Testis (tissue), 5 donors: ENCODE measurements at places on chromosomes 3 and 15. TPM values are rescaled to one million over a fixed set of nuclear protein-coding genes. Genes with fewer than 3 reads are reported as not detected.

GRCh38 chr3:149581681-149582370 lies 76.0 kb downstream of the WWTR1 start:
- H3K4me3 ChIP-seq: no peak overlapping the region
- H3K27me3 ChIP-seq: no peaks in the 10 kb centered on the region
- H3K4me1 ChIP-seq: peaks cover 16% of the 10 kb centered on the region
- H3K36me3 ChIP-seq: no peaks in the 10 kb centered on the region
- no peak overlapping the region for H3K27ac ChIP-seq

DNA sequence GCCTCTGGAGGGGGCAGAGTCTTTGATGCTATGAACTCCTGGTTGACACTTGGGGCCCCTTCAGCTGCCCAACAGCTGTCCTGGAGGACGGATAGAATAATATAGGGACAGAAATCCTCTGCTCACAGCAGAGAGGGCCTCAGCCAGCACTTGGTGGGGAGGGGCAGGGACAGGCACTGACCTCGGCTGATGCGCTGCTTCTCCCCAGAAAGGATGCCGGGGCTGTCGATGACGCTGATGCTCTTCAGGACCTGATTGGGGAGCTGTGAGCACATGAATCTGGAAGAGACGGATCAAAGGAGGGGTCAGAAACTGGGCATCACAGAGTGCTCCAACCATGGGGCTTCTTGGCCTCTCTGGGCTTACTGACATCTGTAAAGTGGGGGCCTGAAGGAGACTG lies 29.5 kb downstream of the EHD4 start:
- H3K27me3 ChIP-seq: no peaks in the 10 kb centered on the region
- DNase-seq: no peak
- no peak overlapping the region for H3K4me3 ChIP-seq

DNA sequence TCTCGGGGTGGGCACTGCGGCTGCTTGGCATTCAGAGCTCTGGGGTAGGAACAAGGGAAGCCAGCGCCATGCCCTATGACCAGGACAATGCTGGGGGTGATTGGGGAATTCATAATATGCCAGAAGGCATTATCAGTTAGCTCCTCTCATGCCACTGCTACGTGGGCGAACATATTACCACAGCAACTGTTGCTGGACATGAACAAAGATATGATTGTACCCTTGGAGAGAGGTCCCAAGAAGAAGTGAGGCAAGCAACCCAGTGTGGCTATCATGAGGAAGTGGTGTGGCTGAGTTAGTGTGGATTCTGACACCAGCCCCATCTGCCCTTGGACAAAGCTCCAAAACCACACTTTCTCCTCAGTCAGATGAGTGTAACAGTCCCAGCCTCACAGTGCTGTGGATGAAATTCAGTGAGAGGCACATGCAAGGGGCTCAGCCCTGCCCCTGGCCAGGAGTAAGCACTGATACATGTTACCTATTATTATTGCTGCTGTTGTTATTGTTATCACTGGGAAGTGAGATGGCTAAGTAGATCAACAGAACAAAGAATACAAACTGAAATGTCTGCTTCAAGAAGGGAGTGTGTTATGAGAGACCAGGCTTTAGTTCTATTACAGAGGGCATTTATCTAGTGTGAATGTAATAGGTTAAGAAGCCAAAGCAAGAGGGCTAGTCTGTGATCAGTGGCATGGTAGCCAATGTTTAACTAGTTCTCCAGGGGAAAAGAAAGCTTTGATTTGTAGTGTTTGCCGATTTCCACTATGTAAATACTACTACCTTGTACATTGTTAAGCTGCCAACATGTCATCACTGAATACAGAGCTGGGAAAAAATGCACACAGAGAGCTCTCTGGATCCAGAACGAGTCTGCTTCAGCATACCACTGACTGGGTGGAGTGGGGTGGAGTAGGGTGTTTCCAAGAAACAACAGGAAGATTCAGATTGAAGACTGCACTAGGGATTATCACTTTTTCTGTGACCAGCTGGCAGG lies 222.3 kb upstream of the EIF1B start:
- H3K27me3 ChIP-seq: no peaks in the 10 kb centered on the region
- DNase-seq: no peak
- H3K36me3 ChIP-seq: no peaks in the 10 kb centered on the region
- H3K4me1 ChIP-seq: no peaks in the 10 kb centered on the region

- no peaks in the 10 kb centered on the region for H3K4me1 ChIP-seq
- H3K27ac ChIP-seq: no peak overlapping the region
- peak; percentile 39 for DNase-seq
- no peaks in the 10 kb centered on the region for H3K36me3 ChIP-seq
- no peak overlapping the region for H3K4me3 ChIP-seq
These were observed 9.9 kb downstream of the KY start for GRCh38 chr3:134640872-134641470.

Gene RARB
- total RNA-seq: 0.63 TPM

Gene RBP2
- total RNA-seq: not detected

Gene DOCK3
- total RNA-seq: 11.2 TPM

GRCh38 chr3:190081389-190081788 lies 39.3 kb downstream of the P3H2 start:
- no peak overlapping the region for H3K4me3 ChIP-seq
- no peaks in the 10 kb centered on the region for H3K36me3 ChIP-seq
- no peaks in the 10 kb centered on the region for H3K27me3 ChIP-seq
- H3K27ac ChIP-seq: no peak overlapping the region
- DNase-seq: no peak

- peak; percentile 52 for DNase-seq
- no peaks in the 10 kb centered on the region for H3K27me3 ChIP-seq
- H3K4me1 ChIP-seq: peaks cover 4% of the 10 kb centered on the region
- H3K27ac ChIP-seq: no peak overlapping the region
These were observed 72.6 kb downstream of the MYO1E start for GRCh38 chr15:59299929-59300617.

- no peak overlapping the region for H3K27ac ChIP-seq
- no peak for DNase-seq
- no peaks in the 10 kb centered on the region for H3K36me3 ChIP-seq
- H3K4me3 ChIP-seq: no peak overlapping the region
- H3K27me3 ChIP-seq: no peaks in the 10 kb centered on the region
- H3K4me1 ChIP-seq: no peaks in the 10 kb centered on the region
These were observed 184.4 kb downstream of the PEX5L start for GRCh38 chr3:179852142-179852905.

Gene OR5K2
- not detected for total RNA-seq

- H3K27ac ChIP-seq: no peak overlapping the region
- no peaks in the 10 kb centered on the region for H3K4me1 ChIP-seq
- H3K4me3 ChIP-seq: no peak overlapping the region
- DNase-seq: no peak
These were observed 60.9 kb upstream of the ZNF280D start for GRCh38 chr15:56794165-56794552.

Gene KLF15
- total RNA-seq: 36.1 TPM

- H3K27me3 ChIP-seq: no peaks in the 10 kb centered on the region
- H3K36me3 ChIP-seq: no peaks in the 10 kb centered on the region
- H3K27ac ChIP-seq: peak overlapping the region; percentile 23
- no peak for DNase-seq
- H3K4me1 ChIP-seq: peaks cover 6% of the 10 kb centered on the region
These were observed 449.9 kb upstream of the NR2F2 start for GRCh38 chr15:95880630-95881029.

Gene PLA2G4D
- 0.16 TPM for total RNA-seq

GRCh38 chr15:80154336-80154735 lies 1.5 kb downstream of the FAH start:
- H3K4me1 ChIP-seq: peaks cover 27% of the 10 kb centered on the region
- no peak overlapping the region for H3K4me3 ChIP-seq
- no peaks in the 10 kb centered on the region for H3K36me3 ChIP-seq
- H3K27ac ChIP-seq: no peak overlapping the region
- DNase-seq: peak; percentile 51

GRCh38 chr3:124998247-124998630 lies 57.6 kb downstream of the HEG1 start:
- peaks cover 28% of the 10 kb centered on the region for H3K4me1 ChIP-seq
- no peak overlapping the region for H3K27ac ChIP-seq
- DNase-seq: no peak

Gene PPP1R14D
- total RNA-seq: 0.43 TPM

DNA sequence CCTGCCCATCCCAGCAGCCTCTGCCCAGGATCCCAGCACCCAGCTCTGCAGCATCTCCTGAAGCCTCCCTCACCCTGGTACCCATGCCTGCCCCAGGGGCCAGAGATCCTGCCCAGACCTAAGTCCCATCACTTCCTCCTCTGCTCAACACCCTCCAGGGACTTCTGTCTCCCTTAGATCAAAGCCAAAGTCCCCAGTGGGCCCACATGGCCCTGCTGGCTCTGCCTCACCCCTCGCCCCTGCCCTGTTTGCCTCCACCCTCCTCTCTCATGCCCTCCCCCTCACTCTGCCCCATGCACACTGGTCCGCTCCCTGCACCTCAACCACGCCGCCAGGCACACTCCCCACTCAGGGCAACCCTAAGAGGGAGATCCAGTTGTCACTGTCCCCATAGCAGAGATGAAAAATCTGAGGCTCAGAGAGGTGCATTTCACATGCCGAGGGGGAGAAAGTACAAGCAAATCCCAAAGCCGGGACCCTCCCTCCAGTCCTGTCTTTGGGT lies 146.5 kb downstream of the NUP210 start:
- H3K4me3 ChIP-seq: no peak overlapping the region
- no peaks in the 10 kb centered on the region for H3K27me3 ChIP-seq
- H3K27ac ChIP-seq: no peak overlapping the region
- H3K36me3 ChIP-seq: no peaks in the 10 kb centered on the region
- DNase-seq: no peak

- H3K36me3 ChIP-seq: no peaks in the 10 kb centered on the region
- H3K27ac ChIP-seq: no peak overlapping the region
- H3K27me3 ChIP-seq: no peaks in the 10 kb centered on the region
These were observed 4.6 kb downstream of the TMEM108 start for GRCh38 chr3:133042778-133043177.

Gene FGD5
- total RNA-seq: 17.8 TPM

DNA sequence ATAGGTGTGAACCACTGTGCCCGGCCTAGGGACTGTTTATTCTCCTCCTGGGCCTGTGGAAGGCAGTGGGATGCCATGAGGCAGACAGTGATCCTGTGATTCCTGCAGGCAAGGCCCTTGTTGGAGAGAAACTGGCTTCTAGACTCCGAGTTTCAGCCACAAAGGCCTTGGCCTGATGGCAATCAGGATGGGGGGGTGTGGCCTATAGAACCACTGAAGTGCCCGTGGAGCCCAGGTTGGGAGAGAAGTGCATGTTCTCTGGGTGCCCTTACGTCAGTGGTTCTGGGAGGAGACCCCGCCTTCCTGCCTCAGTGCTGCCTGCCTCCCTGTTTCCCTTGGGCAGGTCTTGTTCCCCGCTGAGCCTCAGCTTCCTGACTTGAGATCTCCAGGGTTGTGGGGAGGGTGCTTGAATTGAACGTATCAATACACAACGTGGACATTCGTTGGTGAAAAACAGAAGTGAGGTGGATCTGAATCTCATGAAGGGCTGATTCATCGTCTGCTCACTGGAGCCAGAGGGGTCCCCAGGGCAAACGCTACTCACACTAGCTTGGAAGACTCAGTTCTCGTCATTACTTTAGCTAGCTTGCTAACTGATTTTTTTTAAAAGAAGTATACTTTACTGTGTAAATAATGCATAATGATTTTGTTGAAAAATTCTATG lies 31.8 kb downstream of the IRAK2 start:
- H3K27me3 ChIP-seq: no peaks in the 10 kb centered on the region
- H3K4me1 ChIP-seq: peaks cover 52% of the 10 kb centered on the region
- H3K36me3 ChIP-seq: no peaks in the 10 kb centered on the region
- no peak overlapping the region for H3K4me3 ChIP-seq

DNA sequence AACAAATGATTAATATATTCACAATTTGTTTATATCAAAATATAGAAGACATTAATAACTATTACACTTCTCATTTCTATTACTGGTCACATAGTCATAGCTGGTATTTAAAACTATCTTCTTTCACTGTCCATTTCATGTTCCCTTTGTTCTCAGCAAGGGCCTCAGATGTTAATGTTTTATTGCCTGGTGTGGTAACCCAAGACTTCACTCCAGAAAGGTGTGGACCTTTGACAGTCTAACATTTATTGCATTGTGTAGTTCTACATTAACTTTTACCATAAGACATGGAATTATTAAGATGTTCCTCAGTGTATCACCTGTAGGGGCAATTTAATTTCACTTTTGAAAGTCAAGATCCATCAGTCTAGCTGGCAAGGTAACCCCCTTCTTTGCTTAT lies 691.3 kb downstream of the SQOR start:
- H3K27me3 ChIP-seq: no peaks in the 10 kb centered on the region
- H3K4me3 ChIP-seq: no peak overlapping the region
- no peak for DNase-seq
- no peaks in the 10 kb centered on the region for H3K4me1 ChIP-seq
- H3K27ac ChIP-seq: no peak overlapping the region

Gene CLASP2
- 68.4 TPM for total RNA-seq

GRCh38 chr15:91055548-91056331 lies 33.3 kb upstream of the VPS33B start:
- no peaks in the 10 kb centered on the region for H3K36me3 ChIP-seq
- no peaks in the 10 kb centered on the region for H3K27me3 ChIP-seq
- H3K4me1 ChIP-seq: no peaks in the 10 kb centered on the region
- DNase-seq: peak; percentile 71
- H3K4me3 ChIP-seq: no peak overlapping the region

- peaks cover 7% of the 10 kb centered on the region for H3K4me1 ChIP-seq
- no peaks in the 10 kb centered on the region for H3K36me3 ChIP-seq
- peak overlapping the region; percentile 3 for H3K27ac ChIP-seq
- H3K27me3 ChIP-seq: peaks cover 3% of the 10 kb centered on the region
- DNase-seq: peak; percentile 38
These were observed 516.1 kb downstream of the MECOM start for GRCh38 chr3:169147238-169148008.

Gene CX3CR1
- 2.0 TPM for total RNA-seq

DNA sequence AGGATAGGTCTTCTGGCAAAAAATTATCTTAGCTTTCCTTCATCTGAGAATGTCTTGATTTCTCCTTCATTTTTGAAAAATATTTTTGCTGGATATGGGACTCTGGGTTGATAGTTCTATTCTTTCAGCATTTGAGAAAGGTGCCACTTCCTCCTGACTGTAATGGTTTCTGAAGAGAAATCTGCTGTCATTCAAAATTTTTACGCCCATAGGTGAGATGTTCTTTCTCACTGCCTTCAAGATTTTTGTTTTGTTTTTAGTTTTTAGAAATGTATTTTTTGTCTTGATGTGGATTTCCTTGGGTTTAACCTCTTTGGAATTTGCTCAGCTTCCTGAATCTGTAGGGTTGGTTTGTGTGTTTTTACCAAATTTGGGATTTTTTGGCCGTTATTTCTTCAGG lies 37.1 kb upstream of the ATP2B2 start:
- no peaks in the 10 kb centered on the region for H3K36me3 ChIP-seq
- no peak overlapping the region for H3K4me3 ChIP-seq
- DNase-seq: no peak
